ENCODE measurements at places on chromosomes 12 and 14. TPM values are rescaled to one million over a fixed set of nuclear protein-coding genes. Genes with fewer than 3 reads are reported as not detected.

DNA sequence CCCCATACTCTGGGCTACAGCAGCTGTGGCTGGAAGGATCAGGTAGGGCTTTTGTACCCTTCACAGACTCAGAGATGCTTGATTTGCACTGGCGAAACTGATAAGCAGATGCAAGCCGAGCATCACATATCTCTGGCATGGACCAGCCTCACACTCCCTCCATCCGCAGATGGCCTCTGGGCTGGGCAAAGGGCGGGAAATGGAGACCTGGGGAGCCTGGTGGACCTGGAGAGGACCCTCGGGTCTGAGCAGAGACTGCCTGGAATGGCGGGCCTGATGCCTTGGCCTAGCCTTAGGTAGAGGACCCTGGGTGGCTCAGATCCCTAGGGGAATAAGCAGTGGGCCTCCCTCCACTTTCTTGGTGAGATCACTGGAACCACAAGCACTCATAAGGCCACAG lies 53.2 kb downstream of the GALNT16 start:
- H3K4me1 ChIP-seq, result peaks cover 4% of the 10 kb centered on the region
- DNase-seq, result no peak
- H3K27me3 ChIP-seq, result peaks cover 11% of the 10 kb centered on the region
- H3K4me3 ChIP-seq, result no peak overlapping the region
- no peaks in the 10 kb centered on the region for H3K36me3 ChIP-seq
- H3K27ac ChIP-seq, result no peak overlapping the region

Gene ANO2
- total RNA-seq, result not detected

Gene ANO4
- total RNA-seq, result 38.0 TPM

- H3K27ac ChIP-seq, result no peak overlapping the region
- no peaks in the 10 kb centered on the region for H3K4me1 ChIP-seq
- no peaks in the 10 kb centered on the region for H3K27me3 ChIP-seq
- no peak overlapping the region for H3K4me3 ChIP-seq
Measured at GRCh38 chr14:79588398-79588797, 622.9 kb downstream of the DIO2 start.

GRCh38 chr12:95590775-95591174 lies 39.5 kb upstream of the USP44 start:
- DNase-seq, result no peak
- H3K4me1 ChIP-seq, result no peaks in the 10 kb centered on the region
- no peak overlapping the region for H3K27ac ChIP-seq
- no peaks in the 10 kb centered on the region for H3K36me3 ChIP-seq
- H3K4me3 ChIP-seq, result no peak overlapping the region

Gene IAPP
- not detected for total RNA-seq

- no peak overlapping the region for H3K4me3 ChIP-seq
- H3K27ac ChIP-seq, result no peak overlapping the region
- peaks cover 5% of the 10 kb centered on the region for H3K4me1 ChIP-seq
- H3K27me3 ChIP-seq, result no peaks in the 10 kb centered on the region
Measured at GRCh38 chr12:71763677-71764379, 9.2 kb downstream of the RAB21 start.

- no peak overlapping the region for H3K27ac ChIP-seq
- H3K36me3 ChIP-seq, result peaks cover 8% of the 10 kb centered on the region
- H3K4me1 ChIP-seq, result peaks cover 7% of the 10 kb centered on the region
- no peak overlapping the region for H3K4me3 ChIP-seq
Measured at GRCh38 chr14:72939630-72940029, 13.4 kb downstream of the DCAF4 start.
